ENCODE measurements at places on chromosomes 16 and 17. TPM values are rescaled to one million over a fixed set of nuclear protein-coding genes. Genes with fewer than 3 reads are reported as not detected.
A peak's percentile ranks its signal among the peaks of the same experiment; 100 is the strongest.

GRCh38 chr17:49165143-49165542 is 32.6 kb downstream of the B4GALNT2 start:
- no peak for DNase-seq

- no peak for DNase-seq
Observed at GRCh38 chr17:6867849-6868248, 36.3 kb upstream of the TEKT1 start.

GRCh38 chr16:88596483-88596882 is 26.3 kb downstream of the ZC3H18 start:
- DNase-seq, result no peak

DNA sequence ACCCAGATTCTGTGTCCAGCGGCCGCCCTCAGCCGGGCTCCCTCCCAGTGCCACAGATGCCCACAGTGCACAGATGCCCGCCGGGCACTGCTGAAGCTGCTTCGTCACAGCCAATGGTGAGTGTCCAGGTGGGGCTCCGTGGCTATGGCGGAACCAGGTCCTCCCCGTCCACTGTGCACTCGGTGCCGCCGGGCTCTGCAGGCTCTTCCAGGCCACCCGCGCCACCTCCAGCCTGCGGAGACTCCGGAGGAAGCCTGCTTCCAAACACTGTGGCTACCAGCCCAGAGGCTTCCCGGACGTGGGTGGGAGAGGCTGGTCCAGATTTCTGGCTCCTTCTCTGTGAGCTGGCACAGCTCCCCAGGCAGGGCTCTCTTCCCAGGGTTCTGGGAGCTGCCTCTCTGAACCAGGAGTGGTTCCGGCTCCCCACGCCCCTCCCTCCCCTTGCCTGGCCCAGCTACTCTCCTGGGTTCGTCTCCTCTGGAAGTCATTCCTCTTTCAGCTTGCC is 2.8 kb upstream of the PYCR1 start:
- DNase-seq, result no peak

DNA sequence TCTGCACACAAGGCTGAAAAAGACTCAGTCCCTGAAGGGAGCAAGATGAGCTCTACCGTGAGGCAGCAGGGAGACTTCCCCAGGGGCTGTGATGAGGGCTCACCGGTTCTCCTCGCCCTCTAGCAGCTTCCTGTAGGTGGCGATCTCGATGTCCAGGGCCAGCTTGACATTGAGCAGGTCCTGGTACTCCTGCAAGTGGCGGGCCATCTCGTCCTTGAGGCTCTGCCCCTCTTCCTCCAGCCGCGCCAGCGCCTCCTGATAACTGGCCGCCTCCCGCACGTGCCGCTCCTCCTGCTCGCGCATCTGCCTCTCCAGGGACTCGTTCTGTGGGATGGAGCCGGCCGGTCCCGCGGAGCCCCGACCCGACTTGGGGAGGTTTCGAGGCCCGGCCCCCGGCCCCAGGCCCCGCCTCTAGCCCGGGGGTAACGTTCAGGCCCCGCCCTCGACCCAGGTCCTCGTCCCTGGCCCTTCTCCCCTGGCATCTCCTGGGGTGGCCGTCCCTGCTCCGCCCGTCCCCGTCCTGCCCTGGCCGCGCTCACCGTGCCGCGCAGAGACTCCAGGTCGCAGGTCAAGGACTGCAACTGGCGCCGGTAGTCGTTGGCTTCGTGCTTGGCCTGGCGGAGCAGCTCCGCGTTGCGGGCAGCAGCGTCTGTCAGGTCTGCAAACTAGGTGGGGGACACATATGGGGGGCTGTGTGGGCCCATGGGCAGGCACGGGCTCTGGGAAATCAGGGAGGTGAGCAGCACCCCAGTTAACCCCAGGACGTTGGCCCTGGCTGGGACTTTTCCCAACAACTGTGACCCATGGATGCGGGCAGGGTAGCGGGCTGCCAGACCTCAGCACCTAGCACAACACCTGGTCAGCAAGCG is 3.9 kb downstream of the GFAP start:
- DNase-seq, result peak; percentile 45

- DNase-seq, result no peak
Observed at GRCh38 chr17:79844869-79845600, 5.8 kb upstream of the CBX4 start.

DNA sequence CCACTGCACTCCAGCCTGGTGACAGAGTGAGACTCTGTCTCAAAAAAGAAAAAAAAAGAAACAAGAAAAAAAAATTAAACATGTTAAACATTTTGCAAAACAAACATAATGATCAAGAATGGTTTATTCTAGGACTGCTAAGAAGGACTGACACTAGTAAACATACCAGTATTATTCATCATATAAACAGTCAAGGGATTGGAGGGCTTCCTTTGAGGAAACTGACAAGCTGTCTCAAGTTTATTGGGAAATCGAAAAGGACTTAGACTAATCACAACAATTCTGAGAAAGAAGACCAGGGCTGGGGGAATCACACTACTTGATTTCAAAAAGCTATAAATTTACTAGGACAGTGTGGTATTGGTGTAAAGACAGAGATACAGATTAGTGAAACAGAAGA is 75.5 kb downstream of the MYH10 start:
- DNase-seq, result no peak

GJD3 gene
- total RNA-seq, result 1.8 TPM

- no peak for DNase-seq
Observed at GRCh38 chr16:71407731-71408130, 34.1 kb downstream of the TLE7 start.
